ENCODE measurements at places on chromosomes 2 and 18.

DNA sequence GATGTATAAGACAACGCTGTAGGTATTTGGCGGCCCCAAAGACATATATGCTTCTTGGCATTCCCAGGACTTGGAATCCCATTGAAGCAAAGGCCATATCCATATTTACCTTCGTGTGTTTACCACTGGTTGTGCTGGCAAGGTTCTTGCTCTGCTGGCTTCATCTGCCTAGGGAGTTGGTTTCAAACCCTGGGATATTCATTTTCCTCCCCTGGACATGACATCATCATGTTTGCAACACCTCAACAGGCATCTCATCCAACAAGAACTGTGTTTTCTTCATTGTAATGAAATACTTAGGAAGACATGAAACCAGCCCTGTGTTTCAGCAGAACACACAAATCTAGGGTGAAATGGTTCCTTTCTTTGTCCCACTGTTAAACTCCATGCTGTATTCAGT, 77.9 kb upstream of the PHLPP1 start:
- DNase-seq = no peak

DNA sequence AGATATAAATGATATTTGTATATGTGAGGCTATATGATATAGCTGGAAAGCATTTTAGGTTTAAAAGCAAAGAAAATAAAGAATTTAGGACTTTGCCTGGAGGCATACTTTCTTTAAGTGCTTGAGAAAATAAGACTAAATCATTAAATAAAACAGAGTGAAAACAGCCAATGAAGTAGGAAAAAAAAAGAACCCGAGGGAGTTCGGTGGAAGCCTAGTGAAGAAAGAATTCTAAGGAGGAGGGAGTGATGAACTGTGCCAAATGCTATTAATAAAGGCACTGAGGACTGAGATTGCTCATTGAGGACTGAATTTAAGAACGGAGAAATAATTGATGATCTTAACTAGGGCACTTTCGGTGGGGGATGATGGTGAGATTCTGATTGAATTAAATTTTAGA, 573.5 kb downstream of the DSC3 start:
- no peak for DNase-seq

- no peak for DNase-seq
Measured at GRCh38 chr18:23888881-23889280, 125.7 kb upstream of the TTC39C start.

- DNase-seq = no peak
Measured at GRCh38 chr2:197292619-197293018, 18.0 kb downstream of the ANKRD44 start.

- no peak for DNase-seq
Measured at GRCh38 chr2:70305531-70305930, 3.7 kb upstream of the FAM136A start.

DNA sequence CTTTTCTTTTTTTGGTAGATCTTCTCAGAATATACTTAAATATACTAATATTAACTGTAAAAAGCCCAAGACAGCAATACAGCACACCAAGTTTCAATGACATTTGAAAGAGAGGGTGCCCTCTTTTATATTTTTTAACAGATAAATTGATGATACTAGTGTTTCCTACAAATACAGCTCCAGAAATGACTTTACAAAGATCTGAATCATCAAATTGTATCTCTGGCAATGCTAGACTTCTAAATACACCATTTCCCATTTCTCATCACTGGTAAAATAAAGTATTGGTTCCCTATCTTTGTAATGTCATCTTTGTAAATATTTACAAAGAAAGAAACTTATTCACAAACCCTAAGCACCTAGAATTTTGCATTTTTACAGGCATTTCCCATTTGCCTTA, 281.3 kb downstream of the EXOC6B start:
- DNase-seq = no peak

DNA sequence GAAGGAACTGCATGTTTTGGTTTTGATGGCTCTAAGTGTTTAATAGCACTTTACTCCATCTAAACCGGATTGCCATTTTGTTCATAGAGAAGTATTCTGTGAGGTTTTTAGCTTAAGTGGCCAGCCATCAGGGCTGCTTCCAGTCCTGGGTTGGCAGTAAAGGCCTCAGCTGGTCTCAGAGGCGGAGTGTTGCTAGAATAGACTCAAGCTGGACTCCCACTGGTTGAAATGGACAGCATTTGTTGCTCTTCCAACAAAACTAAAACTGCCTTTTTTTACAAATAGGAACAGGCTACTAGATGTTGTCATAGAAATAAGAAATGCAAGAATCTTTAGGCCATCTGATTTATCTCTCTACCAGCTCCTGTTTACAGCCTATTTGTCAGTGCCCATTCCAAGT, 126.4 kb downstream of the MAIP1 start:
- no peak for DNase-seq

DNA sequence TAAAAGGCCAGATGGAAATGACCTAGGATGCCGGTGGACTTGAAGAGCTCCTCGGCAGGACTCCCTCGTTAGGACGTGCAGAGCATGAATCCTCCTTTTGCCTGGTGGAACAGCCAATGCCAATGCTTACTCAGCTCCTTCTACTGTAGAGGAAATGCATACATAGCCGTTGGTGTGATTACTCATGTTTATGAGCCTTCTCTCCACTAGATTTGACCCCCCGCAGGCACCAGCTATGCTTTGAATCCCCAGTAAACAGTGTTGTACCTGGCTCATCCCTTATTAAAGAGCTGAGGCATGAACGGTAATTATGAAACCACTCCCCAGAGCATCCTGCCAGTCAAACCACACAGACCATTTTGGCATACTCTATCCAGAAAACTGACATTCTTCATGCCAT, 172.8 kb downstream of the ANTXR1 start:
- DNase-seq = no peak

DNA sequence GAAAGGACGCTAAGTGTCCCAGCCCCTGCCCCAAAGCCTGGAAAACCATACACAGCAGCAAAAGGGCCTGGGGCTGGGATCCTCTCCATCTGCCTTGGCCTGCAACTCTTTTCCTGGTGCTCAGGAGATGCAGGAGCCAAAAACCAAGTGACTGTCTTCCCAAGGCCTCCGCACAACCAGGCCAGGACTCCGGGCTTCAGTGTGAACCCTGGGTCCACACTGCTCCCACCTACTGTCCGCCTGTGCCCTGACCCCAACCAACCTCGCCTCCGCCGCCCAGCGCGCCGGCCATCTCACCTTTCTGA, 1.1 kb downstream of the FEV start:
- no peak for DNase-seq

DNA sequence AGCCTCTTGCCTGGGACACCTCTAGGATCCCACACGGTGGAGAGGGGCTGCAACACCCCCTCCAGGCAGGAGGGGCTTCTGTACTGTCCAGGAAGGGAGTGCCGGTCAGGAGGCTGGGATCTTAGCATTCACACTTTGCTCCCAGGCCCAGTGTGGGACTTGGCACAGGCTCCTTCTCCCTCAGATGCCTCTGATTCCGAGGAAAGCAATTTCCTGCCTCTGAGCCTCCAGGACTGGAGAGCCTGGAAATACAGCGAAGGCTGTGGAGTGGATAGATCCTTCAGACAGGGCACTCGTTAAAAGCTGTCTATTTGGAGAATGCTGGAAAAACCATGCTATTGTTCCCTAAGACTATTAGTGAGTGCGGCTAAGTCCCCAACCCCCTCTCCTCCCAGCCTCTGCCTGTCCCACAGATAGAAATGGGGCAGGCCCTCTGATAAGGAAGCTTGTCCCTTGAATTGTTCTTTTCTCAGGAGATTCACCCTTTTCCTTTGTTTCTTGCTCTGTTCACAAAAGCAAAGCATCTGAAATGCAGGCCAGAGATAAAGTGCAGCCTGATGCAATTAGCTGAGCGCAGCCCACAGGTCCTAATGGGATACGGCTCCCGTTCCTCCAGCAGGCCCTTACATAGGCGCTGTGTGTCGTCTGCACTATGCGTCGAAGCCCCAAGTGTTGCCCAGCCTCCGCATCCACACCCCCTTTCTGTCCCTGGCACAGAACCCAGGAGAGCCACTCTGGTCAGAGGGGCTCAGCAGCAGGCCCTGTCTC, 252.2 kb downstream of the KLHL29 start:
- DNase-seq = no peak

DNA sequence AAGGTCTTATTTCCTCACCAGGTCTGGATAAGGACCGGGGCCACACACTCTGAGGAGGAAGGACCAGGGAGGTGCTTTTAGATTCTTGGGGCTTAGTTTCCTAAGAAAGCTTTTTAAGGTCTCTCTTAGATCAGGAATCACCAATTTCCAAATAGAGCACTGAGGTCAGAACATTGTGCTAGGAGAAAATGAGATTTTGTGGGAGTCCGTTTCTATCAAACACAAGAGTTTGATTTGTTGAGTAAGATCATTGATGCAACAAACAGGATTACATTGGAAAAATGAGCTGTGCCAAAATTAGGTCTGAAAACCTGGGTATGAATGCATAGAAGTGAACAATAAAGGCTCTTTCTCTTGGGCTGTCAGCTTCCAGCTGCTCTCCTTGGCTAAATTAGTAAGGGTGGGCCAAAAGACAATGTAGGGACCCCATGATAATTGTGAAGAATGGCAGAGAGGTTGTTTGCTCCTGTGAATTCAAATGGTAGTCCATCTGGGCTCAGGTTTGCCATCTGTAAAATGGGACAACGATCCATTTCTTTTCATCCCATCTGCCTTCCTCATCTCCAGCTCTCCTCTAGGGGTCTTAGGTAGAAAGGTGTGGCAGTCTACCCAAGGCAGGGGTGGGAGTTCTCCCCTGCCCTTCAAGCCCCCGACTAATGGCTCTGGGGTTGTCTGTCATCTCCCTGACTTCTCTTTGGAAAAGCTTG, 20.0 kb downstream of the IGFBP2 start:
- no peak for DNase-seq

DNA sequence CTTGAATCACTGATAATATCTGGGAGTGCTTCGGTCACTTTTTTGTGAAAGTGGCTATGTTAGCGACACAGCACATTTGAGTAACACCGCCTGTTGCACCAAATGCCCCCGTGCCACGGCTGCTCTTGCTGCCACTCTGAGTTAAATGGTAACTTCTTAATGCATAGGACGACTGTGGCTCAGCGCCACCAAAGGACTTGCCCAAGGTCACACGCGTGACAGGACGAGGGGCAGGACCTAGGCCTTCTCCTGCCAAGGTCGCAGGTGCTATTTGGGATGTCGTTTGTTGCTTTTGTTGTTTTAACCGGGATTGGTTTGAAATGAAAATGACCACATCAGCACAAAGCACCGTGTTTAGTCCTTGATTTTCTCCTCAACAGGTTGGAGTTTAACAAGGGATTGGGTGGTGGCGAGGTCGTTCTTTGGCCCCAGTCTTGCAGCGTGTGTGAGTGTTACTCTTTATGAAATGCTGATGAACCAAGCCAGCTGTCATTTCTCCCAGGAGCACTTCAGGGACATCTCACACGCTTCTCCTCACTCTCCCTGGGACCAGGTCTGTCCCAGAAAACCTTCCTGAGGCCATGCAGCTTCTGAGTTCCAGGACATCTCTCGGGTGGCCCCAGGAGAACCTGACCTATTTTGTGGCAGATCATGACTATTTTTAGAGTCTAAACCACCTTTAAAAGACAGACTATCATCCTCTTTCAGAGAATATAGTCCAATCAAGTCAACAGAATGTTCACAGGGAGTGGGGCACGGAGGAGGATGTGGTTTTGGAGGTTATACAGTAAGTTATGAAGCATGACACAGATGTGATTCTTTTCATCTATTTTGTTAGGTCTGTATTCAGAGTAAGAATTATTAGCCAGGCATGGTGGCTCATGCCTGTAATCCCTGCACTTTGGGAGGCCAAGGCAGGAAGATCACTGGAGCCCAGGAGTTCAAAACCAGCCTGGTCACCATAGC, 49.9 kb downstream of the MTCL1 start:
- peak; percentile 10 for DNase-seq

GRCh38 chr18:12968619-12969018, 20.8 kb downstream of the SEH1L start:
- no peak for DNase-seq

- no peak for DNase-seq
Measured at GRCh38 chr2:103437161-103437560, 675.3 kb downstream of the TMEM182 start.

- DNase-seq = no peak
Measured at GRCh38 chr2:62611854-62612253, 93.7 kb upstream of the EHBP1 start.

GRCh38 chr18:56997200-56997599, 149.7 kb upstream of the BOD1L2 start:
- no peak for DNase-seq

- no peak for DNase-seq
Measured at GRCh38 chr2:120852200-120852815, 116.6 kb downstream of the GLI2 start.

GRCh38 chr18:57649556-57650500, 28.2 kb upstream of the NARS1 start:
- DNase-seq = no peak

DNA sequence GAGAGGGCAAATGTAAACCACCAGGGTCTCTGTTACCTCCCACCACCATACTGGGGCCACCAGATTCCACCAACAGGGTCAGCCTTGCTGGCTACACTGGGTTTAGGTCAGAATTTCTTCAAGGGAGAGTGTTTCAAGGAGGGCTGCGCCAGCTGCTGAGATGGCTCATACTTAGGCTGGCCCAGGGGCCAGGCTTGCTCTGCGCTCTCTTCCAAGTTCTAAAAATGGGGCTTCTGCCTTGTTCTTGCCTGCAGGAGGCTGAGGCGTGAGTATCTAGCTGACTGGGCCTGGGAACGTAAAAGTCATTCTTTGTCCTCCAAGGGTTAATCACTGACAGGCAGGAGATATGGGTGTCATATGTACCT, 28.1 kb downstream of the MRPL33 start:
- no peak for DNase-seq

GRCh38 chr18:76167410-76167809, 327.6 kb downstream of the ZNF516 start:
- DNase-seq = no peak

DNA sequence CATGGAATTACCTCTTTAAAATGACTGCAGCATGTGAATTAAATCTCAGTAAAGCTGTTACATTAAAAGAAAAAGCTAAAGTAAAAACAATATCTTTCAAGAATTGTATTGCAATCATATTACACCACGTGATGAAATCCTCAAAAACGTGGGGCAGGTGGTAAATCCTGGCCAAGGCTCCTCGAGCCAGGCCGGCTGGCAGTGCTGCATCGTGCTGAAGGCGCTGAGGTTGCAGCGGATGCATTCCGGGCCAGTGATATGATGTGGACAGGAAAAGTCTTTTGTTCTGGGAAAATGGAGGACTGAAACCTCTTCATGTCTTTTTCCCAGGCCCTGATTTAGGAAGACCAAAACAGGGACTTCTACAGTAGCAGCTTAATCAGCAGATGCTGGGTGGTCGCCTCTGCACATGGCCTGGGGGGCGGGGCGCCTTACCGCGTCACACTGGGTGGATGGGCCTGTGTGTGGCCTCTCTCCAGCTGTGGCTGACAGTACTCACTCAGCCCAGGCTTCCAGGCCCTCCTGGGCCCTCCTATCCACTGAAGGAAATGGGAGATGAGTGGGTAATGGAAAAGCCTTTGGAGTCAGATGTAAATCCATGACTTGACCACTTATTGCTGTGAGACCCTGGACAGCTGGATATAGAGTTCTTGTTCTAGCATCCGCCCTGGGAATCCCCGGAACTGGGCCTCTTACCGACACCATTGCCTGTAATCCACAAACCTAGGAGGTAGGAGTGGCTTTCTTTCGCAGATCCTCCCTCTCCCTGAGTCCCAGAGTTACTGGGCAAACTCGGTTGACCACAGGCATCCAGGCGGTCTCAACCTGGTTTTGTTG, 45.1 kb downstream of the PROC start:
- no peak for DNase-seq

GRCh38 chr18:11994336-11994702, 13.0 kb downstream of the IMPA2 start:
- no peak for DNase-seq

Data from stimulated activated CD8-positive, alpha-beta memory T cell treated with anti-CD3 and anti-CD28 coated beads, Interleukin-7, amount 100 ng/mL, for 1 hour (primary cell).